Activated T-cell treated with anti-CD3 and anti-CD28 coated beads for 4 hours (primary cell): ENCODE measurements at places on chromosomes 7 and 10.

GRCh38 chr10:124867304-124867703 is 65.7 kb downstream of the ABRAXAS2 start:
- DNase-seq, result no peak

DNA sequence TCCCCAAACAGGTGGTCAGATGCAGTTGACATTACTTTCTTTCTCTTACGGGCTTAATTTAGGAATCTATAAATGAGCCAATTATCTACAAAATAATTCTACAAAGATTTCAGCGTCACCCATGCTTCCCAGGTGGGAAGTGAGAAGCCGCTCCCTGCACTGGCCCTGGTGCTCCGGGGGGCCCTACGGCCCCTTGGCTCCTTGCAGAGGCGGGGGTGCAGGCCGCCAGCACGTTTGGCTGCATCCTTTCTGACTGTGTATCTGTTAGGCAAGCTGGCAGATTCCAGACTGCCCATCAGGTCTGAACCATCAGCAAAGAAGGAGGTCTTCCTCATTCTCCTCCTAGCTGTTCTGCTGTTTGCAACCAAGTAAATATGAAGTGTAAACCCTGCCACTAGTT is 16.3 kb downstream of the VWC2 start:
- no peak for DNase-seq

- DNase-seq, result no peak
These were observed 269.7 kb upstream of the HABP2 start for GRCh38 chr10:113283189-113283588.

DNA sequence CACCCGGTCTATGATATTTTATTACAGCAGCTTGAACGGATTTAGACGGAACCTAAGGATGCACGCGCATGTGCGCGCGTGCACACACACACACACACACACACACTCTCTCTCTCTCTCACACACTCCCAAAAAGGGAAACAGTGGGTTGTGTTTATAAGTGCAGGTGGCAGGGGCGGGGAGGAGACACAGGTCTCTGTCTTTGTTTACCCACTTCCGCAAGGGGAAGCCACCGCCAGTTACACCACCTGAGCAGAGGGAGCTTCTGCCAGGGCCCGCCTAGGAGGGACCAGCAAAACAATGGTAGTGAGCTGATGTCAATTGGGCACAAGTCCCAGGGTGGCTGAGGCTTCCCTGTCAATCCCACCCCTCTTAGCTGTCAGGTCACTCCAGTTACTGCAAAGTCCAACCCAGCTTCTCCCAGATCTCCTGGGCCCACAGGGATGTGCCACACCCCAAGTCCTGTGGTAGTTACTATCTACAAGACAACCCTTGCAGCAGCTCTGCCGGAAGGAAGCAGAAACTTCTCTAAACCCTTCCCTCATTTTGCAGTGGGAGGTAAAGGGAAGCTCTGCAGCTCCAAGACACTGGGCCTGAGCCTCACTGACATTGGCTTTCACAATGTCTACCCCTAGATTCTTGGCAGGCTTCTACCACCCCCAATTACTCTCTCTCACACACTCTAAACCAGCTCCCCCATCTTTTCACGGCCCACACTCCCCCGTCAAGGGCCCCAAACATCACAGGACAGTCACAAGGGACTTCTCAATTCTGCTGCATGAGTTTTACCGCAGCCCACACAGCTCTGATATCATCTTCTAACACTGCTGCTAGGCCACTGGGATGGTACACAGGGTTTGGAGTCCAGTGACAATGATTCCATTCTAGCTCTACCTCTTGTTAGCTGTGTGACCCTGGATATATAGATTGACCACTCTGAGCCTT is 17.6 kb downstream of the ANXA11 start:
- DNase-seq, result peak; percentile 38

- no peak for DNase-seq
These were observed 121.1 kb downstream of the MALRD1 start for GRCh38 chr10:19169684-19170083.

- DNase-seq, result peak; percentile 25
These were observed 171.1 kb upstream of the TBX20 start for GRCh38 chr7:35424869-35425495.

DNA sequence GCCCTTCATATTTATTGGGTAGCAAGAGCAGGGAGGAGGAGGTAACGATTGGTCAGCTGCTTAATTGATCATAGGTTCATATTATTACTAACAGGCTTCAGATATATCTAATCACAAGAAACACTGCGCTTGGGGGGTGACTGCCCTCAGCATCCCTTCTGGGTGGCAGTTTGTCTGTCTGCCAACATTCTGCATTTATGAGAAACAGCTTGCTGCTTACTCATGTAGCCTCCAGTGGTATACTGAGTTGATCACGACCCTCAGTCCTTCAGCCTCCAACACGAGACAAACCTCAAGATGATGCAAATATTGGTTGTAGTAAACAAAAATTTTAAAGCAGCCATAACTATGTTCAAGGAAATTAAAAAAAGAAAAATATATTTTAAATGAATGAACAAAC is 657.8 kb upstream of the PHF14 start:
- DNase-seq, result no peak

DNA sequence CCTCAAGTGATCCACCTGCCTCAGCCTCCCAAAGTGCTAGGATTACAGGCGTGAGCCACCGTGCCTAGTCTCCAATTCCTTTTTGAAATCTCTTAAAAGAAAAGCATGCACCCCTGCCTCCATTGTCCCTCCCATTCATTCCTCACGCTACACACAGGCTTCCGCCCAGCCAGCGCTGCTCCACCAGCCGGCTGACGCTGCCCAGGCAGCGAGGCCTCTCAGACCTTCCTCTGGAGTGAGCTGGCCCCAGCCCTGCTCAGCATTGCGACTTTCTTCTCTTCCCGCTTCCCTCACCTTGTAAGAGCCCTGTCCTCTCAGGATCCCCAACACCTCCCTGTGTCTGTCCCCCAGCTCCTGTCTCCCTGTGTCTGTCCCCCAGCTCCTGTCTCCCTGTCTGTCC is 23.6 kb downstream of the RGS10 start:
- DNase-seq, result no peak

DNA sequence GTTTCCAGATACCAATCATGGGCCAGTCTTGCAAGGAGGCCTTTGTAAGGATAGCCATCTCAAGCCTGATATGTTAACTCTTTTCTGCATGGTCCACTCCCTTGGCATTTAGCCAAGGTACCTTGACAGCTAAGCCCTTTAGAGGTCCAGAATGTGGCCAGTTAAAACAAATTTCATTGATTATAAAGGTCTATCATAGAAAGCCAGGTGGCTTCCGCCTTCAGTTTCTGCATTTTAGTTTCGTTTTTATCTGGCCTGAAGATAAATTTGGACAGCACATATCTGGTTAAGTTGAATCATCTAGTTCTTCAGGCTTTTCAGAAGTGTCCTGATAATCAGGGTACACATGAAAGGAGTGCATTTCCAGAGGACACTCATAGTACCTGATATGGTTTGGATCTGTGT is 30.7 kb downstream of the ANKIB1 start:
- no peak for DNase-seq

DNA sequence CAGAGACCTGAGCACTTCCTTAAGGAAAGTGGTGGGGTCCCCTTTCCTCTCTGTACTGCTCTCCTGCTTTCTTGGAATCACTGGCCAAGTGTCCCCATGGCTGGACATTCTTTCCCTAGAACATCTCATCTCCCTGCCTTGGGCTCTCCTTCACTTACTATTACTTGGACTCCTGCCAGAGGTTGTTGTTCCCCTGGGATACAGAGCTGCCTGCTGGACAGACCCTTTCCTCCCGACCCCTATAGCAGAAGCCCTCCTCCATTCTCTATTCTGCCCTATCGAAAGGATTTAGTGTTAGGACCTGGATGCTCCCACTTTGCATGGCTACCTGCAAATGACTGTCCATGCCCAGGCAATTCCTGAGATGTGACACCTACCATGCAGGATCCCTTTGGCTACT is 164.3 kb upstream of the PODXL start:
- DNase-seq, result no peak

GRCh38 chr10:55491712-55492111 is 690.7 kb upstream of the PCDH15 start:
- DNase-seq, result no peak

- DNase-seq, result no peak
These were observed 36.1 kb upstream of the MDFIC start for GRCh38 chr7:114885836-114886235.

DNA sequence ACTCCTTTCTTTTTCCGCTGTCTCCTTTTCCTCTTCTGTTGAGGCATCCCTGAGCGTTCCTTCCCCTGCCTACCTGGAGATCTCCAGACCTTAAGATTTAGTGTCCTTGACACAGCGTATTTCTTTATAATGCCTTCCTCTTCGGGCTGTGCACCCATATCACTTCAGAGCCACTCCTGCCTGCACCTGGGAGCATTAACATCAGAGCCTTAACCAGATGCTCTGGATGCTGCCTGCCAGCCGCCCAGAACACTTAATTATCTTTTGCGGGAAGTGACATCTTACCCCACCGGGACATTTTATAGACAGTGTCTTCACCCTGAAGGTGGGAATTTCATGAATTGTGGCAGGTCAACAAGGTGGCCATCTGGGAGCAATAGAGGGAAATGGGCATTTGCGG is 24.2 kb downstream of the UBTD1 start:
- DNase-seq, result no peak

- DNase-seq, result no peak
These were observed 12.2 kb upstream of the CLEC2L start for GRCh38 chr7:139511315-139511714.

DNA sequence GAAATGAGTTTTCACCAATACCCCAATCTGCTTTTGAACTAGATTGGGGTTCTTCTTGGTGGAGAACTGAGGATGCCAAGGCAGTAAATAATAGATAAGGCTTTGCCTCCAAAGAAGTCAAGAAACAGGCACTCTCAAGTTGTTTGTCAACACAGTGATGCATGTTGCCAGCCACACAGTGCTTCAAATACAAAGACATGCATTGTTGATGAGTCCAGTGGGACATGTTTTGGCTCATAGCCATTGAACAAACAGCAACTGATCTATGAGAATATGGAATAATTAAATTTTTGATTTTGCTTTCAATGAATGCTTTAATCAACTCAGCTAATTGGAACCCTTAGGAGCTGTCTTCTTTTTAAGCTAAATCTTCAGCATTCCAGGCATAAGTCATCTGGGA is 346.4 kb downstream of the THSD7A start:
- DNase-seq, result no peak

DNA sequence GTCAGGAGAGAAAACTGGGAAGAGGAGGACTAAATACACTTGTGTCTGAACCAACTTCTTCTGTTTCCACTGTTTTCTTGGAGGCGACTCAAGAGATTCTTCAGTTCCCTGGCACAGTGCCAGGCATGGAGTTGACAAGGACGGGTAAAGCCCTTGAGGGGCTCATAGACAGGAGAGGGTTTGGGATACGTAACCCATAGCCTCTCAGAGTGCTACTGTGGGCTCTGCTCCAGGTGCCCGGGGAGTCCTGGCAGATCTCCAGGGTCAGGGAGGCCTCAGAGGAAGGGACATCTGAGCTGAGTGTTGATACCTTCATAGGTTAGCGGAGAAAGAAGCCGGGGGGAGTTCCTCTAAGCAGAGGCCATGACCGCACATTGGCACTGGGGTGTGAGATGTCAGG is 42.0 kb downstream of the GALNT17 start:
- DNase-seq, result no peak
